Fibroblast of lung (primary cell): ENCODE measurements at places on chromosomes 12 and 14. TPM values are rescaled to one million over a fixed set of nuclear protein-coding genes. Genes with fewer than 3 reads are reported as not detected.

DNA sequence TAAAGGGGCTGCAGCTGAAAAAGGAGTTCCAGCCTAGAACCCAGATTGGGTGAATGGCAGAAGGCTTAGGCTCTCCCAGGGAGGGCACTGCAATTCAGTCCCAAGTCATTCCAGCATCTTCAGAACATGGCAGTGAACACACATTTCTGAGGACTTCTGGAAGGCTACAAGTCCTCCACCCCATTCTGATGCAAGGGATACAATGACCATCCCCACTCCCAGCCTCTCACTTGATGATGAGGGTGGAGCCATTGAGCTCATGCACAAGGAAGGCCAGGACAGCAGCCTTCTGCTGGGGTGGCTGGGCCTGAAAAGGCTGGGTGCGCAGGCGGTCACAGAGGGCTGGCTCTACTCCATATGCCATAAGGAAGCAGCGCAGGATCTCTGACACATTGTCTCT is 25.8 kb downstream of the BAZ2A start:
- no peak for DNase-seq

- DNase-seq, result no peak
Measured at GRCh38 chr12:26938701-26939062, 412 bp downstream of the FGFR1OP2 start.

DNA sequence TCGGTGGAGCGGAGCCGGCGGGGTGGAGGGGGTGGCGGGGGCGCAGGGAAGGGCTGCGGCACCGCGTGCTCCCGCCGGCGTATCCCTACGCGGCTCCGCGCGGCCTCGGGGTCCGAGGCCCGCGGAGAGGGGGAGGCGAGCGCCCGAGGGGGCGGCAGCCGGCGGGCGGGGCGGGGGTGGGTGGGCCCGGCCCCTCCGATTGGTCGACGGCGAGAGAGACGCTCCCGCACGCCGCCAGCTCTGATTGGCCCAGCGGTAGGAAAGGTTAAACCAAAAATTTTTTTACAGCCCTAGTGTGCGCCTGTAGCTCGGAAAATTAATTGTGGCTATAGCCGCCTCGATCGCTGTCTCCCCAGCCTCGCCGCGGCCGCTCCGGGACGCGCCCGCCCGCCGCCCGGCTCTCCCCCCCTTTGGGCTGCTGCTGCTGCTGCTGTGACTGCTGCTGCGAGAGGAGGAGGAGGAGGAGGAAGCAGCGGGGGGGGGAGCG is at the start of gene FOXG1:
Gene FOXG1 (plus strand): TSS at position 319 of the 487 bp plus-strand sequence. CDS start 493 bp downstream, outside the sequence.
- DNase-seq, result peak; percentile 51

DNA sequence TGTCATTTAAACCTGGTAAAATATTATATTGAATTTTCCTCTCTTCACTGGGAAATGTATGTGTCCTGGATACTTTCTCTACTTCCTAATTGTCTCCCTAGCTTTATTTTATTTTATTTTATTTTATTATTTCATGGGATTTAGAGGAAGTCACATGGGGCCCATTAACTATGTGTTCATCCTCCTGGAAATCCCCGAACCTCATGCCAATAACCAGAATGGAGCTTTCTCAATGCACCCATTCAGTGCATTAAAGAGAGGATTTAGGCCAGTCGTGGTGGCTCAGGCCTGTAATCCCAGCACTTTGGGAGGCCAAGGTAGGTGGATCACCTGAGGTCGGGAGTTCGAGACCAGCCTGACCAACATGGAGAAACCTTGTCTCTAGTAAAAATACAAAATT is 1.3 kb upstream of the RPGRIP1 start:
- DNase-seq, result no peak

GRCh38 chr14:40197344-40197743 is 765.1 kb upstream of the FBXO33 start:
- no peak for DNase-seq

- DNase-seq, result no peak
Measured at GRCh38 chr12:12249216-12250050, 17.4 kb downstream of the LRP6 start.

- no peak for DNase-seq
Measured at GRCh38 chr14:102292441-102292840, 12.5 kb downstream of the MOK start.

DNA sequence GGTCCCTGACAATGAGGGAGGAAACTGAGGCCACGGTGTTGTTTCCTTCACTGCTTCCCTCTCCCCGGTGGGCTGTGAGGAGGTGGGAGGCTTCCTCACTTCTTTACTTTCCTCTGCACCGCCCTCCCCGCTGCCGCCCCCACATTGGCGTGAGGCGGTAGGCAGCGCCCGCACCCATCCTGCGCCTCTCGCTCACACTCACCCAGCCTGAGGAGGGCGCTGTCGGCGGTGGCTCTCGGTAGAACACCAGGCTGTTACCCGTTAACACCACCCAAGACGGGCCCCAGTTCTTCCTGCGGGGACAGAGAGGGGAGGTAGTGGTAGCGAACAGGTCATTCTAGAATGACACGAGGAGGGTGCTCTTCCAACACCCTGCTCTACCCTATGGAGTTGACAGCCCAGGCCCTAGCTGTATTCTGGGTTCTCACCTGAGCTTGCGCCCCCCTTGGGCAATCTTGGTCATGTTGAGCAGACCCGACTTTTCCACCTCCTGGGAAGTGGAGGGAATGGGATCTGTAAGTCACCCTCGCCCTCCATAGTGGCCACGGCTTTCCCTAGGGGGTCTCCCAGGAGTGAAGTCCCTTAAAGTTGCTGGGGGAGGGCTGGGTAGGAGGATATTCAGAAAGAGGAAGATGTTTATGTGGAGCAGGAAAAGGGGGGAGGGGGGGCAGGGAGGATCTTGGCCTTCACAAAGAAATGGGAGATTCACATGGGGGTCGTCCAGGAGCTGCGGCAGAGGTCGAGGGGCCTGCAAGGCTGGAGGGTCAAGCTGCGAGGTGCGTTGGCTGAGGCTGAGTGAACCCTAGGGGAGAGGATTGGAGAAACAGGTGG is 3.3 kb downstream of the ARHGAP9 start:
- DNase-seq, result no peak

- peak; percentile 15 for DNase-seq
Measured at GRCh38 chr14:67583711-67584644, 16.1 kb downstream of the PIGH start.

DNA sequence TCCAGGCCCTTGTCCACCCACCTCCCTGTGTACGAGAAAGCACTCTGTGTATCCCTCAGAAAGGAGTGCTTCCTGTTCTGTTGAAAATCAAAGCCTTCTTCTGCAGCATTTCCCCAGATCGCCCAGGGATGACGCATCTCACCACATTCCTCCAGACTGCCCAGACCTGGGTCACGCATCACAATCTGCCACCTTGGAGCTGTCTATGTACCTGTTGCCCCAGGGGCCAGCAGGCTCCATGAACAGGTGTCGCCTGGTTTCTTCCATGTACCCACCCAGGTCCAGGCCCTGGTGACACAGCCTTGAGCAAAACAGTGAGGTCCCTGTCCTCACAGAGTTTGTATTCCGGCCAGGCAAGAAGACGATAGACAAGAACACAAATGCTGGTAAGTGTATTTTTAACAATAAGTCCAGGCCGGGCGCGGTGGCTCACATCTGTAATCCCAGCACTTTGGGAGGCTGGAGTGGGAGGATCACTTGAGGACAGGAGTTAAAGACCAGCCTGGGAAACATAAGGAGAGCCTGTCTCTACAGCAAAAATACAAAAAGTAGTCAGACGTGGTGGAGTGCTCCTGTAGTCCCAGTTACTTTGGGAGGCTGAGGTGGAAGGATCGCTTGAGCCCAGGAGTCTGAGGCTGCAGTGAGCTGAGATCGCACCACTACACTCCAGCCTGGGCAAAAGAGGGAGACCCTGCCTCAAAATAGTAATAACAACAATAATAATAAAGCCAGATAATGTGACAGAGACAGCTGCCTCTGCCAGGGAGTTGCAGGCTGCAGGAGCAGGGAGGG is 6.8 kb upstream of the PPP1R13B start:
- DNase-seq, result no peak

GRCh38 chr12:71954083-71954778 is 15.6 kb downstream of the TPH2 start:
- no peak for DNase-seq

DNA sequence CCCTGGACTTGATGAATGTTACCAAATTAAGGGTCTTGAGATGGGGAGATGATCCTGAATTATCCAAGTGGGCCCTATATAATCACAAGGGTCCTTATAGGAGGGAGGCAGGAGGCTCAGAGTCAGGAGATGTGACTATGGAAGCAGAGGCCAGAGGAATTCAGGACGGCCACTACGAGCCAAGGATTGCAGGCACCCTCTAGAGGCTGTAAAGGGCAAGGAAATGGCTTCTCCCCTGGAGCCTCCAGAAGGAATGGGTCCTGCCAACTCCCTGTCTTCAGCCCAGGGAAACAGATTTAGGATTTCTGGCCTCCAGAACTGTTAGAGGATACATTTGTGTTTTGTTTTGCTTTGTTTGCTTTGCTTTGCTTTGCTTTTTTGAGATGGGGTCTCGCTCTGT is 8.8 kb downstream of the BDKRB1 start:
- DNase-seq, result peak; percentile 70

DNA sequence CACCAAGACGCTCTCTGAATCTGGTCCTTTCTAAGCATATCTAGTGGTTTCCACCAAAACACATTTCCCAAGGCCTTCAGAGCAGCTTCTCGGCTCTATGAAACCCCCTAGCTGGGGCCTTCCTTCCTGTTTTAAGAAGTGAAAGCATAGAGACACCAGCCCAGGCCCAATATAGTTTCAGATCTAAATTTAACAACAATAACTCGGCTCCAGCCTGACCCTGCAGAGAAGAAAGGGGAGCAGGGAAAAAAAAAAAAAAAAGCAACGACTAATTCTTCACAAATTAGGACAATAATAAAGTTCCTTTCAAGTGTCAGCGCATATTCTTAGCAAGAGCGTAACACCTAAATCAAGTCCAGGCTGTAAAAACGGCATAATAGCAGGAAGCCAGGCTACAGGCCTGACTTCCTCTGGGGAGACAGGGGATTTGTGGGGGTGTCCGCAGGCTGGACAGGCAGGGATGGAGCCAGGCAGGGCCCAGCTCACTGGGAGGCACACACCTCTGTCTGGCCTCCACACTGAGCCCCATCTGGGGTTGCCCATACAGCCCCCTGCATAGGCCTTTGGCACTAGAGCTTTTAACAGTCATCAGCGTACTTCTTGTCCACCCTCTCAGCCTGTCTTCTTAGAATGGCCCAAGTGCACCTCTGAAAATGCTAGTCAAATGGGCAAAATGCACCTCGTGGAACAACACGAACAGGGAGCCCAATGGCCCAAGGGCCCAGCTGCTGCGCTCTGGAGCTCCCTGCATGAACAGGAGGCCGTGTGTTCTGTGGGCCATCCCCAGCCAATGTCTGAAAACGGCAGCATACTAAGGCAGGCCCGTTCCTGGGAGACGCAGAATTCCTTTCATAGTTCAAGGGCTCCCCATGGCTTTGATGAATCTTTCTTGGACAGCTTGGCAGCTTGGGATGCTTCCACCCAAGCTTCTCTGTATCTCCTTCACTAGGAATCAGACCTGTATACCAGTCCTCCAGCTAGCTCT is 772.9 kb downstream of the MED13L start:
- DNase-seq, result no peak

DNA sequence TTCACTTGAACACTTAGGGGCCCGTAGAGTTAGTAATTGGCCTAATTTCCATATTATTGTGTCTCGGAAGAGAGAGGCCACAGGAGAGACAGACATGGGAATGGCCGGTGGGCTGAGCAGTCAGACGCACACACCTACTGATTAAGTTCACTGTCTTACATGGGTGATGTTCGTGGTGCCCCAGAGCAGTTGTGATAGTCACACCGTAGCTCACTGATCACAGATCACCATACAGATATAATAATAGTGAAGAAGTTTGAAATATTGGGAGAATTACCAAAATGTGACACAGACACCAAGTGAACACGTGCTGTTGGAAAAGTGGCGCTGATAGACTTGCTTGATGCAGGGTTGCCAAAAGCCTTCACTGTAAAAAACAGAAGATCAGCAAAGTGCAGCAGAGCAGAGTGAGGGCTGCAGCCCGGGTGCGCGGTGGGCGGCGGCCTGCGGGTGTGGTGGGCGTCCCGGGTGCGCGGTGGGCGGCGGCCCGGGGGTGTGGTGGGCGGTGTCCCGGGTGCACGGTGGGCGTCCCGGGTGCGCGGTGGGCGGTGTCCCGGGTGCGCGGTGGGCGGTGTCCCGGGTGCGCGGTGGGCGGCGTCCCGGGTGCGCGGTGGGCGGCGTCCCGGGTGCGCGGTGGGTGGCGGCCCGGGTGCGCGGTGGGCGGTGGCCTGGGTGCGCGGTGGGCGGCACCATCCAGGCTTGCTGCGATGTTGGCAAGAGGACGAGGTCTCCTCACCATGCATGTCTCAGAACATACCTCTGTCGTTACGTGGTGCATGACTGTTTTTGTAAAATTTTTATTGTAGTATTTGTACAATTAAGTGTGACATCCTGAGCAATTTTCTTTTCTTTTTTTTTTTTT is 34.3 kb upstream of the TEX22 start:
- DNase-seq, result peak; percentile 73

DNA sequence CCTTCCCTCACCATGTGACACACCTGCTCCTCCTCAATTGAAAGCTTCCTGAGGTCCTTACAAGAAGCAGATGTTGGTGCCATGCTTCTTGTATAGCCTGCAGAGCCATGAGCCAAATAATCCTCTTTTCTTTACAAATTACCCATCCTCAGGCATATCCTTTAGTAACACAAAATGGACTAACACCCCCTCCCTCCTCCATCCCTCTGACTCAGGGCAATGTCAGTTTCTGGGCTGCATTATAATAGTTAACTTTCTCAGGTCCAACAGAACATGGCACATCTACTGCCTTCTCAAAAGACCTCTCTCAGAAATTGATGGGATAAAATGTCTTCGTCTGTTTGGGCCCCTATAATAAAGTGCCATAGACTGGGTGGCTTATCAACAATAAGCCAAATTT is 287.0 kb downstream of the DPF3 start:
- DNase-seq, result no peak

DNA sequence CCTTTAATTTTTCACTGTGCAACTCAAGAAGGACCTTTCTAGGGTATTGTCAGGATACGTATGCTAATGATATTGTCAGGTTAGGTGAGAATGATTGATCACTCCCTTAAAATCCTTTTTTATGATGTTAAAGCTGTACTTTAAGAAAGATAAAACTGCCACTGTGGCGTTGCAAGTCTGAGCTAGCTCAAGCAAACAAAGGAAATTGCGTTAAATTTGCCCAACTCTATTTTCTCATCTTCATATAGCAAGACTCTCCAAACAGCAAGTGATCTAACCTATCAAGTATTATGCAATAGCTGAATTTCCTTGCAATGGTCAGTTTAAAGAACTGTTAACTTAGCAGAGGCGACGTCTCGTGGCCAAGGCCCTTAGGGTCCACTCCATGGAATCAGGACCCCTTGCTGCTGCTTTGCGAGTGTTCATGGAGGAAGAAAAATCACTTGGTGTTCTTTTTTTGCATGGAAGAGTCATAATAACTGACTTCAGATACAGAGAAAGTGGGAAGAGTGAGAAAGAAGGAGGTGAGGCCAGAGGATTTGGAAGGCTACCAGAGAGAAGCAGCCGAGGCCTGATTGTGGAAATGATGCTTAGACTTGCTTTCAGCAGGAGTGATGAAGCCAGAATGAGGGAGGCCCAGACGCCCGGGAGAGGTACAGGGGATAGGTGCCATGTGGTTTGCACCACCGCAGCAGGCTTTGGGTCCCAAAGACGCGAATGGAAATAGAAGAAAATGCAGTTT is 2.5 kb downstream of the TRAF3 start:
- DNase-seq, result no peak

GRCh38 chr12:90404071-90404470 is 550.9 kb downstream of the CCER1 start:
- DNase-seq, result no peak

Gene SLC38A2
- total RNA-seq, result 883 and 1,357 TPM in 2 replicates

Gene CRY1
- 8.0 and 9.6 TPM in 2 replicates for total RNA-seq

Gene TMBIM6
- 369 and 432 TPM in 2 replicates for total RNA-seq

Gene TSPAN8
- under 0.01 and 0.17 TPM in 2 replicates for total RNA-seq
